ENCODE measurements at places on chromosomes 1 and 21.

- DNase-seq: peak; percentile 86
Observed at GRCh38 chr1:147545133-147545532, 3.8 kb downstream of the BCL9 start.

- DNase-seq: peak; percentile 47
Observed at GRCh38 chr1:46533179-46533864, 18.1 kb downstream of the KNCN start.

DNA sequence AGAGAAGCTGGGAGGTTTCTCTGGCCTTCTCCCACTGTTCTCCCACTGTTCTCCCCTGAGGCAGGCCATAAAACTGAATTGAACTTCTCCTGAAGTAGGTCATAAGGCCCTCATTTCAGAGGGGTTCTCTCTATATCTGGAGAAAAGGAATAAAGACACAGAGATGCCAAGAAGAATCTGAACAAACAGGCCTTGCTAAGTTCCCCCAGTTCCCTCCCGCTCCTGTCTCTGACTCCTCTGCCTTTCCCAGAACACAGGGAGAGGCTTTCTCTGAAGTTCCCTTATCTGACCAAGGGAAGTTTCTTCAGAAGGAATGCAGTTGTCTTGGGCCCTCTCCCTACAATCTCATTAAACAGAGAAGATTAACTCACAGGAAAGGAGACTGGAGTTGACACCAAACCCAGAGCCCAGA, 83.4 kb downstream of the SLC16A1 start:
- DNase-seq: no peak

- no peak for DNase-seq
Observed at GRCh38 chr1:183515002-183515689, 42.8 kb downstream of the SMG7 start.

DNA sequence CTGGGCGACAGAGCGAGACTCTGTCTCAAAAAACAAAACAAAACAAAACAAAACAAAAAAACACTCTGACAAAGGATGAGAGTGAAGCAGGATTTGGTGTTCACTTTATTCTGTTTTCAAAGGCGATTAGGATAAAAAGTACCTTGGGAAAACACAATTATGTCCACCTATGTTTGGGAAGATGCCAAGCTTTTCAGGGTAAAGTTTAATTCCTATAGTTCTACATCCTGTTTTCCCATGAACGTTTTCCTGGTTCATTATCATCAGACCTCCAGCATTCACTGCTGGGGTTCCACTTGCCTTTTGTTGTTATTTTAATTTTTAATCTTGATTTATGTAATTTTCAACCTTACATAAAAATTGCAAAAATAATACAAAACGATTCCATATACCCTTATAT, 4.9 kb upstream of the NID1 start:
- DNase-seq: no peak

All from stimulated activated CD4-positive, alpha-beta T cell treated with anti-CD3 and anti-CD28 coated beads, Interleukin-2, amount 100 ng/mL, for 24 hours (primary cell).